ENCODE measurements at places on chromosomes 4 and X. TPM values are rescaled to one million over a fixed set of nuclear protein-coding genes. Genes with fewer than 3 reads are reported as not detected.

The ESX1 gene
- total RNA-seq: not detected

The POU3F4 gene
- total RNA-seq: not detected

The PPP1R3F gene
- total RNA-seq: 4.1 TPM

The UGT2B10 gene
- not detected for total RNA-seq

The EVC gene
- total RNA-seq: 52.8 TPM

The GPC4 gene
- 0.34 TPM for total RNA-seq
